Activated naive CD4-positive, alpha-beta T cell treated with anti-CD3 and anti-CD28 coated beads, Interleukin-2, amount 10 ng/mL, durations not matched to agents 5 hours and 36 hours (primary cell): ENCODE measurements at places on chromosomes 11 and 22. TPM values are rescaled to one million over a fixed set of nuclear protein-coding genes. Genes with fewer than 3 reads are reported as not detected.

Gene PYGM
- total RNA-seq, result 5.9 TPM

Gene C11orf87
- not detected for total RNA-seq

Gene MYOD1
- not detected for total RNA-seq

Gene NKAPD1
- total RNA-seq, result 23.8 TPM

Gene ELFN2
- 0.53 TPM for total RNA-seq

Gene TPBGL
- total RNA-seq, result 0.25 TPM

Gene INS
- total RNA-seq, result not detected

Gene KRTAP5-10
- total RNA-seq, result 0.26 TPM

Gene VSIG10L2
- total RNA-seq, result not detected

Gene ARHGAP20
- not detected for total RNA-seq

Gene MRGPRX3
- not detected for total RNA-seq

Gene GGTLC3
- total RNA-seq, result not detected

Gene IL17REL
- total RNA-seq, result not detected

Gene VWCE
- 2.6 TPM for total RNA-seq

Gene GSTT2B
- not detected for total RNA-seq

Gene CD3D
- total RNA-seq, result 462 TPM

Gene CEND1
- 0.58 TPM for total RNA-seq

Gene CCT8L2
- total RNA-seq, result not detected

Gene KIF18A
- 21.4 TPM for total RNA-seq

Gene GRK3
- total RNA-seq, result 36.9 TPM

Gene KCNJ4
- not detected for total RNA-seq

Gene ANGPTL5
- total RNA-seq, result not detected

Gene SMC1B
- total RNA-seq, result 0.53 TPM

Gene CHRM1
- not detected for total RNA-seq

Gene SMIM35
- total RNA-seq, result 0.05 TPM

Gene CCDC116
- total RNA-seq, result 0.26 TPM

Gene KRTAP5-8
- total RNA-seq, result 0.19 TPM

Gene GVQW3
- 3.4 TPM for total RNA-seq

Gene SAA1
- not detected for total RNA-seq

Gene NXPE1
- total RNA-seq, result not detected

Gene LRP4
- 0.15 TPM for total RNA-seq

Gene CNTF
- 3.7 TPM for total RNA-seq

Gene PGR
- total RNA-seq, result not detected

Gene SERHL2
- total RNA-seq, result 0.45 TPM

Gene RPS19BP1
- 59.4 TPM for total RNA-seq

Gene DEUP1
- total RNA-seq, result not detected

Gene PHLDA2
- 0.41 TPM for total RNA-seq

Gene OR8B4
- total RNA-seq, result not detected

Gene PATE2
- not detected for total RNA-seq

Gene SPDYC
- not detected for total RNA-seq

Gene SCGB1C1
- total RNA-seq, result not detected

Gene SLC22A9
- total RNA-seq, result not detected

Gene OMP
- total RNA-seq, result not detected

Gene MMP13
- not detected for total RNA-seq

Gene FOSL1
- 1.8 TPM for total RNA-seq

Gene SLC17A6
- not detected for total RNA-seq

Gene TUBA8
- 1.1 TPM for total RNA-seq

Gene TBX1
- total RNA-seq, result not detected

Gene APOA4
- total RNA-seq, result not detected

Gene CRYBB2
- not detected for total RNA-seq
